ENCODE measurements at places on chromosomes 1 and 21. TPM values are rescaled to one million over a fixed set of nuclear protein-coding genes. Genes with fewer than 3 reads are reported as not detected.
A peak's percentile ranks its signal among the peaks of the same experiment; 100 is the strongest.

DNA sequence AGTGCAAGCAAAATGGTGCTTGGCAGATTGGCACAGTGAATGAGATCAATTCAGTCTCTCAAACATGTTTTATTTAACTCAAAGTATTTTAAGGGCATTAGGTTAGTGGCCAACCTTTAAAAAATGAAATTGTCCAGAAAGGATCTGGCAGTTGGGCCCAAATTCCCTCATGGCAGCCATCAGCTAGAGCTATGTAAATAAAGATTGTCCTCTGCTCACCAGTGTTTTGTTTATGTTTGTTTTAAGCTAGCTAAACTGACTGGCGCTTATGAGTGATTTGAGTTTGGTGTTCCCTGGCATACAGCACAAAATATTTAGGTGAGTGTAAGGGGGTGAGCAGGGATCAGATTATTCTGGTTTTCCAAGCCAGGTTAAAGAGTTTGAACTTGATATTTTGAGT, 18.1 kb downstream of the HDAC1 start:
- no peak for DNase-seq

DNA sequence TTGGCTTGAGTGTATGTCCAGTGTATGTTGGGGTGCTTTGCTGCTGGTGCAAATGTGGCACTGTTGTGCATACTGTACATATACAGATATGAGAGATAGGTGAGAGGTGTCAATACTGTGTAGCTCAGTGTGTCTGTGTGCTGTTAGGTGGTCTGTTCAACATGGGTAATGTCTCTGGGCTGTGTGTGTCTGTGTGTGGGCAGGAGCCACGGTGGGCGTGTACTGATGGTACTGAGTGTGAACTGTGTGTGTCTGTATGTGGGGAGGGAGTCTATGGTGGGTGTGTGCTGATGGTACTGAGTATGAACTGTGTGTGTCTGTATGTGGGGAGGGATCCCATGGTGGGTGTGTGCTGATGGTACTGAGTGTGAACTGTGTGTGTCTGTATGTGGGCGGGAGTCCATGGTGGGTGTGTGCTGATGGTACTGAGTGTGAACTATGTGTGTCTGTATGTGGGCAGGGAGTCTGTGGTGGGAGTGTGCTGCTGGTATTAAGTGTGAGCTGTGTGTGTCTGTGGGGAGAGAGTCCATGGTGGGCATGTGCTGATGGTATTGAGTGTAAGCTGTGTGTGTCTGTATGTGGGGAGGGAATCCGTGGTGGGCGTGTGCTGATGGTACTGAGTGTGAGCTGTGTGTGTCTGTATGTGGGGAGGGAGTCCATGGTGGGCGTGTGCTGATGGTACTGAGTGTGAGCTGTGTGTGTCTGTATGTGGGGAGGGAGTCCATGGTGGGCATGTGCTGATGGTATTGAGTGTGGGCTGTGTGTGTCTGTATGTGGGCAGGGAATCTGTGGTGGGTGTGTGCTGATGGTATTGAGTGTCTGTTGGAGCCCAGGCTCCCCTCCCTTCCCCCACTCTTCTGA, 32.2 kb upstream of the FOXO6 start:
- no peak for DNase-seq

DNA sequence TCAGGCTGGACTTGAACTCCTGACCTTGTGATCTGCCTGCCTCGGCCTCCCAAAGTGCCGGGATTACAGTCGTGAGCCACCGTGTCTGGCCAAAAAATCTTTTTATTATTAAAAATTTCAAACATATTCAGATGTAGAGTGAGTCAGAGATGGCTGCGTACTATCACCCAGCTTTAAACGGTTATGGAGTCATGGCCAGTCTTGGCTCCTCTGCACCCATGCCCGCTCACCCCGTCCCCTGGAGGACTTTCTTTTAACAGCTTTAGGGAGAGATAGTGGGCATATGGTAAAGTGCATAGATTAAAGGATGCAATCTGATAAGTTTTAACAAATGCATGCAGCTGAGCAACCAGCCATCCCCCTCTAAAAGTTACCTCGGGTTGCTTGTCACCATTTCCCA, 51.8 kb downstream of the TNFRSF8 start:
- no peak for DNase-seq

GRCh38 chr1:27117733-27118439, 37.0 kb downstream of the SLC9A1 start:
- DNase-seq, result no peak

GRCh38 chr21:44375761-44376241, 22.4 kb downstream of the TRPM2 start:
- DNase-seq, result peak; percentile 14

- DNase-seq, result no peak
These were observed 618.3 kb downstream of the SMYD3 start for GRCh38 chr1:245888809-245889208.

UBXN10 gene
- 2.2 TPM for total RNA-seq

KLHDC9 gene
- total RNA-seq, result 4.7 TPM

CD5L gene
- total RNA-seq, result 4.9 TPM

Data from Right ventricle myocardium superior (tissue), 1 donor.